Upper lobe of left lung (tissue), 6 donors: ENCODE measurements at places on chromosomes 13 and 19. TPM values are rescaled to one million over a fixed set of nuclear protein-coding genes. Genes with fewer than 3 reads are reported as not detected.

CYP4F2 gene
- total RNA-seq, result not detected

OPA3 gene
- 11.5 TPM for total RNA-seq

SYCN gene
- total RNA-seq, result not detected

TNFSF11 gene
- not detected for total RNA-seq

GRCh38 chr13:47917022-47917574 lies 84.0 kb downstream of the SUCLA2 start:
- H3K27ac ChIP-seq, result no peak overlapping the region
- H3K4me3 ChIP-seq, result no peak overlapping the region
- DNase-seq, result no peak

DNA sequence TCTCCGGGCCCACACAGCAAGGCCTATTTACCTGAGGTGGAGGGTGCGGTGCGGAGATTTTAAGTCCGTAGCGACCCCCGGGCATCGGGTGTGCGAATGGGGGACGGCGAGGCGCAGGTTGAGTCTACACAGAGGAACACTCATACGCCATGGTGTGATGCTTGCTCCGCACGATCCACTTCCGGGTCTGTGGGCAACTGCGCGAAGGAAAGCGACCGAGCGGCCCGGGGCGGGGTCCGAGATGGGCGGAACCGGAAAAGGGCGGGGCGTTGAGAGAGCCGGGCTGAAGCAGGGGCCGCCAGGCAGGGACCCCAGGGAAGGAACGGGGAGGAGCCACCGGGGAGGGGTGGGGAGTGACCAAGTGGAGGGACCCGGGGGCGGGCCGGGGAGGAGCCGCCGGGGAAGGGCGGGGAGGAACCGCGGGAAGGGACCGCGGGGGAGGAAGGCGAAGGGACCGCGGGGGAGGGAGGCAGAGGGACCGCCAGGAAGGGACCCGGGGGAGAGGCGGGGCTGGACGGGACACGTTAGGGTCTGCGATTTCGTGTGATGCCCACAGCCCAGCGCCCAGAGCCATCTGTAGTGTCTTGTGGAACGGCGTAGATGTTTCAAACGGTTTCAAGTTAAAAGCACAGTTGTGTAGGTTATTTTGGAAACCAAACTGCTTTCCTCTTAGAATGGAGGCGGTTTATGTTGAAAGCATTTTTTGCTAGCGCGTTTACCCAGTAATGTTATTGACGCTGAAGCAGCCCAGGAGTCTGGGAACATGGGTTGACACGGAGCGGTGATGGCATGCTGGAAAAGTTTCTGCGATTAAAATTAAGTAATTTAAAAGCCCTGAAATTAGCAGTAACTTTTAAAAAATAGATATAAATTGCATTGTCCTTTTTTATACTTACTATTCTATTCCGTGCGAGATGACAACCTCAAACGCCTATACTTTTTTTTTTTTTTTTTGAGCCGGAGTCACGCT lies at the start of gene ZNF160:
ZNF160 (minus strand) TSS at position 189 of the 970 bp plus-strand sequence. CDS start 17,146 bp downstream, outside the sequence.
- DNase-seq, result peak; percentile 99
- no peaks in the 10 kb centered on the region for H3K27me3 ChIP-seq
- no peaks in the 10 kb centered on the region for H3K36me3 ChIP-seq
- peak within 1 kb of the TSS; percentile 92 for H3K4me3 ChIP-seq
- peaks cover 13% of the 10 kb centered on the region for H3K4me1 ChIP-seq
- peak within 1 kb of the TSS; percentile 94 for H3K27ac ChIP-seq

DNA sequence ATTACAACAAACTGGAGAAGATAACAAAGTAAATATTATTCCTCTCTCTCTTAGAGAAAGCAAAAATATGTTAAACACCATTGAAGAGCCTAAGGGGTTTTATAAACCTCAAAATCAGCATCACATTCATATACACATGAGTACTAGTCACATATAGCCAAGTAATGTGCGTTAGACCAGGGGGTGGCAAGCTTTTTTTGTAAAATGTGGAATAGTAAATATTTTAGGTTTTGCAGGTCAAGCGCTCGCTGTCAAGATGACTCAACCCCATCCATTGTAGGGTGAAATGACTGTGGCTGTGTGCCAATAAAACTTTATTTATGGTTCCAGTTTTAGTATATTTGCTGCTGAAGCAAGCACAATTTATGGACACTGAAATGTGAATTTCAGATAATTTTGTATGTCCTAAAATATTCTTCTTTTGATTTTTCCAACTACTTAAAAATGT lies 21.7 kb downstream of the RFX2 start:
- peak overlapping the region; percentile 12 for H3K4me3 ChIP-seq
- DNase-seq, result no peak
- peaks cover 49% of the 10 kb centered on the region for H3K4me1 ChIP-seq
- no peaks in the 10 kb centered on the region for H3K36me3 ChIP-seq
- H3K27ac ChIP-seq, result peak overlapping the region; percentile 72
